ENCODE measurements at places on chromosomes 5 and 9. TPM values are rescaled to one million over a fixed set of nuclear protein-coding genes. Genes with fewer than 3 reads are reported as not detected.

- no peak for ATAC-seq
Measured at GRCh38 chr9:30575691-30576090, 1808.8 kb upstream of the ACO1 start.

GRCh38 chr5:79687889-79688288 lies 1.7 kb upstream of the CMYA5 start:
- ATAC-seq: no peak

DNA sequence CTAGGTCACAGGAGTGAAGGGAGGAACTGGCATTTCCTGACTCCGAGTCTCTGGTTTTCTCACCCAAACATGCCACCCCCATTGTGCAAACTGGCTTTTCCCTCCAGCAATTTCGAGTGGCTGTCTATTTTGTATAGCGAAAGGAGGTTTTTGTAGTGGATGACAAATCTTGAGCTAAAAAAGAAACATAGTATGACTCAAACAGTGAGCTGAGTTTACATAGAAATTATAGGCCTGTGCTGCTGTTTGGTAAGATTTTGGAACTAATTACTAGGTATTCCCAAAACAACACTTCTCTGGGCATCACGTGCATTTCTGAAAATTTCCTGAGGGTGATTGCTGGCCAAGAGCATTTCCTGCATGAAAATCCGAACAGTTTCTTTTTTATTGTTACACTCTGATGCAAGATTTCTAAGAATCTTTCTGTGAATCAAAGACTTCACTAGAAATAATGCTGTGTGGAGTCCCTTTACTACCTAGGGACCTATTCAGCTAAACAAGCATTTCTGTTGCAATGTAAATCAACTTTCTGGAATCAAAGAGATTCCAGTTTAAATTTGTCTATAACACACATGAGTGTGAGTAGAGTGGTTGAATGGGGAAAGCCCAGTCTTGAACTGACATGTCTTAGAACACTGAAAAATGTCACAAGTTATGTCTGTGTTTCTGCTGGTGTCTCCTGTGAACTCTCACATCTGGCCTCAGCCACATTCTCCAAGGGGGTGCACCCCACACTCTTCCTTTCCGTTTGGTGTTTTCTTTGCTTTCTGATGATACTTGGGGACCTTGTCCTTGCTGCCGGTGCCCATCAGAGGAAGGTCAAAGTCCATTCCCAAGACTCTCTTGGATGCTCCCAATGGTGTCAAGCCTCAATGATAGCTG lies 33.3 kb upstream of the DAPK1 start:
- peak; percentile 84 for ATAC-seq

PLK2 gene
- total RNA-seq: 4.9 TPM

Data from activated T-helper 17 cell treated with anti-CD3 and anti-CD28 coated beads, Interleukin-2, amount 50 U/mL, for 72 hours (primary cell).